ENCODE measurements at places on chromosomes 12 and 14. TPM values are rescaled to one million over a fixed set of nuclear protein-coding genes. Genes with fewer than 3 reads are reported as not detected.

GRCh38 chr14:58863661-58864345 lies 226.0 kb downstream of the DACT1 start:
- no peak overlapping the region for H3K27ac ChIP-seq
- no peak overlapping the region for H3K4me3 ChIP-seq
- no peaks in the 10 kb centered on the region for H3K27me3 ChIP-seq
- DNase-seq = no peak

- H3K27me3 ChIP-seq = no peaks in the 10 kb centered on the region
- peaks cover 8% of the 10 kb centered on the region for H3K36me3 ChIP-seq
- no peaks in the 10 kb centered on the region for H3K4me1 ChIP-seq
- no peak overlapping the region for H3K27ac ChIP-seq
- no peak overlapping the region for H3K4me3 ChIP-seq
Observed at GRCh38 chr14:32584079-32584478, 255.0 kb downstream of the AKAP6 start.

The NDUFA12 gene
- 127 TPM for total RNA-seq

GRCh38 chr12:132460571-132460970 lies 29.4 kb upstream of the FBRSL1 start:
- H3K4me1 ChIP-seq = peaks cover 11% of the 10 kb centered on the region
- H3K27ac ChIP-seq = no peak overlapping the region
- peaks cover 16% of the 10 kb centered on the region for H3K27me3 ChIP-seq
- DNase-seq = no peak

The TNS2 gene
- 14.2 TPM for total RNA-seq

DNA sequence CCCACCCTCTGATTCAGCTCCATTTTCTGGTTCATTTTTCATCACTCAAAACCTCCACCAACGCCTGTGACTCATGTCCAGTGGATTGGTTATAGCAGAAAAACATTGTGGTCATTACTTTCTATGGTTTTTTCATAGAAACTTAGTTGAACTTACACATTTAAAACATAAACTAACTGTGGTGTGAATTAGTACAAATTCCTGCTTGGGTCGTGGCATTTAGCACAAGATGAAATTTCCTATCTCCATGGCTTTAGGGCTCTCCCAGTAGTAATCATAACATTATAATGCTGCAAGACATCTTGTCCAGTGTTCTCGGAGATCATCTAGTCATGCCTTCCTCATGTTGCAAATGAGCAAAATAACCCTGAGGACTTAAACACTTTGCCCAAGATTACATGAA lies 7.1 kb downstream of the RNASE7 start:
- H3K27ac ChIP-seq = no peak overlapping the region
- H3K36me3 ChIP-seq = no peaks in the 10 kb centered on the region
- peaks cover 13% of the 10 kb centered on the region for H3K27me3 ChIP-seq

The ETNK1 gene
- 105 TPM for total RNA-seq

The NOVA1 gene
- total RNA-seq = 62.2 TPM

DNA sequence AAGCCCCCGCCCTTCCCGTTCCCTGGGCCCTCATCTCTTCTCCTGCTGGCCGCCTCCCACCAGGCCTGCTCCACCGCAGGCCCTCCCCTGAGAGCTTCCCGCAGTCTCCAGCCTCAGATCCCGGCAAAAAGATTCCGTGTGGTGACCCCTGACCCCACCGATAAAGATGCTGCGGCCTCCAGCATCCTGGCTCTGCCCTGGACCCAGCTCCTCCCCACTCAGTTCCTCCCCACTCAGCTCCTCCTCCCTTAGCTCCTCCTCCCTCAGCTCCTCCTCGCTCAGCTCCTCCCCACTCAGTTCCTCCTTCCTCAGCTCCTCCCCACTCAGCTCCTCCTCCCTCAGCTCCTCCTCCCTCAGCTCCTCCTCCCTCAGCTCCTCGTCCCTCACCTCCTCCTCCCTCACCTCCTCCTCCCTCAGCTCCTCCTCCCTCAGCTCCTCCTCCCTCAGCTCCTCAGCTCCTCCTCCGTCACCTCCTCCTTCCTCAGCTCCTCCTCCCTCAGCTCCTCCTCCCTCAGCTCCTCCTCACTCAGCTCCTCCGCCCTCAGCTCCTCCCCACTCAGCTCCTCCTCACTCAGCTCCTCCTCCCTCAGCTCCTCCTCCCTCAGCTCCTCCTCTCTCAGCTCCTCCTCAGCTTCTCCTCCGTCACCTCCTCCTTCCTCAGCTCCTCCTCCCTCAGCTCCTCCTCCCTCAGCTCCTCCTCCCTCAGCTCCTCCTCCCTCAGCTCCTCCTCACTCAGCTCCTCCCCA lies 17.0 kb downstream of the NOC4L start:
- no peak overlapping the region for H3K4me3 ChIP-seq
- no peaks in the 10 kb centered on the region for H3K36me3 ChIP-seq
- no peak overlapping the region for H3K27ac ChIP-seq
- no peak for DNase-seq
- H3K27me3 ChIP-seq = peaks cover 18% of the 10 kb centered on the region
- H3K4me1 ChIP-seq = no peaks in the 10 kb centered on the region

DNA sequence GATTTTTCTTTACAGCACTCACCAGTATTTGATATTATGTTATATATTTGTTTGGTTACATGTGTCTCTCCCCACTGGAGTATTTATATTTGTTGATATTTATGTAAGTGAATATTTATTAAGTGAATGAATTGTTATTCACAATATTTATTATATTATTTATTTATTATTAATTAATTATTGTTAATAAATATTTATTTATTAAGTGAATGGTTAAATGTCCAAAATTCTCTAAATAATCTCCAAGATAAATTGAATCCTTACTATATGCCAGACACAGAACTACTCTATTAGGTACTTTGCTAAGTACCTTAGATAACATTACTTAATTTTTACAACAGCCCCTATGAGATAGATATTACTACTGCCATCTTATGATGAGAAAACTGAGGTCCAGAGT lies 10.2 kb upstream of the CRY1 start:
- H3K4me1 ChIP-seq = no peaks in the 10 kb centered on the region
- H3K4me3 ChIP-seq = no peak overlapping the region

- H3K27me3 ChIP-seq = no peaks in the 10 kb centered on the region
- no peak overlapping the region for H3K4me3 ChIP-seq
- H3K4me1 ChIP-seq = peaks cover 46% of the 10 kb centered on the region
- no peak for DNase-seq
- H3K36me3 ChIP-seq = peaks cover 18% of the 10 kb centered on the region
Observed at GRCh38 chr14:68535404-68536017, 257.4 kb downstream of the ZFP36L1 start.

GRCh38 chr14:91283666-91284065 lies 39.2 kb upstream of the GPR68 start:
- H3K27ac ChIP-seq = no peak overlapping the region
- H3K4me1 ChIP-seq = no peaks in the 10 kb centered on the region
- no peak for DNase-seq

The LRP1 gene
- 61.8 TPM for total RNA-seq

- no peaks in the 10 kb centered on the region for H3K4me1 ChIP-seq
- DNase-seq = no peak
- no peak overlapping the region for H3K4me3 ChIP-seq
- peaks cover 13% of the 10 kb centered on the region for H3K36me3 ChIP-seq
- no peaks in the 10 kb centered on the region for H3K27me3 ChIP-seq
Observed at GRCh38 chr14:103463149-103463548, 59.5 kb downstream of the CKB start.

DNA sequence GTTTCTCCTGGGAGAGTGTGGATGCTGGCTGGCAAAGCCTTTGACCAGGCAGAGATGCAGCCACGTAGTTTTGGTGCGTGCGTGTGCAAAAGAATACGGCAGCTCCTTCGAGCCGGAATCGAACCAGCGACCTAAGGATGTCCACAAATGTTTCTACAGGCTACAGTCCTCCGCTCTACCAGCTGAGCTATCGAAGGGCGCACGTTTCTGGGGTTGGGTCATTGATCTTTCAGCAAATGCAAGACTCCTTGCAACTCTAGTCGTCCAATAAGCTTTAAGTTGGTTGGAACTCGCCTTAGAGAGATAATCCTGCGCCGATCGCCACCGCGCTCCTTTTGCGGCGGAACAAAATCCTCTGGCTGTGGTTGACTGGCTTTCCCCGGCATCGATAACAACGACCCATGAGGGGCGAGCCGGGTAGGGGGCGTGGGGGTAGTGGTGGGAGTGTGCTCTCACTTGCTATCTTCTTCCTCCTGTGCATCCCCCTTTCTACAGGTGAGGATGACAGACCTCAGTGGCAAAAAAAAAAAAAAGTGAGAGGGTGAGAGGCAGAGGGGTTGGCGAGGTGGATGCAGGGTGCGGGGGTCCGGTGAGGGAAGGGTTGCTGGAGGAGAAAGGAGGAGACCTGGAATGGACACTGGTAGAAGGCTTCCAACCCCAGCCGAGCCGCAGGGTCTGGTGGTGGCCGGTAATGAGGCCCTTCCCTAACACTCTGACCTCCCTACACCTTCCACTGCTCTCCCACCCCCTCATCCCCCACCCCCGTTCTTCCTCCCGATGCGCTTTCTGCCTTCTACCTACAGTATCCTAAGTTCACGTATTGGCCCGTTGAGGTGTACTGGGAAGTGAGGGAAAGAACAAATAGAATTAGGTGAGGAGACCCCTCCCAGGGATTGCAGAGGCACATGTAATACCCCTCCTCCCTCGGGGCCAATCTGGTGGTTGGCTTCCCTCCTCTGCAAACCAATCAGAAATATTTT lies 11.8 kb upstream of the OR6S1 start:
- H3K4me1 ChIP-seq = no peaks in the 10 kb centered on the region
- peak overlapping the region; percentile 31 for H3K4me3 ChIP-seq
- DNase-seq = peak; percentile 9
- H3K27me3 ChIP-seq = peaks cover 87% of the 10 kb centered on the region

The MYF6 gene
- not detected for total RNA-seq

DNA sequence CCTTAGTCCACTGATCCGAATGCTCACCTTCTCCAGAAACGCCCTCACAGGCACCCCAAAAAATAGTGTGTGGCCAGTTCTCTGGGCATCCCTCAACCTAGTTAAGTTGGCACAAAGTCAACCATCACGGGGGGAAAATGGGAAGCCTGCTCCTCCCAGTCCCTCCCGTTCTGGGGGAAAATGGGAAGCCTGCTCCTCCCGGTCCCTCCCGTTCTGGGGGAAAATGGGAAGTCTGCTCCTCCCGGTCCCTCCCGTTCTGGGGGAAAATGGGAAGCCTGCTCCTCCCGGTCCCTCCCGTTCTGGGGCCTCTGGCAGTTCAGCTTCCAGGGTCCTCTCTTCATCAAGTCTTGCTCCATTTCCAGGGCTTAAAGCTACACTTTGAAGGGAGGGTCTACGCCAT lies 106.1 kb downstream of the RIMBP2 start:
- H3K36me3 ChIP-seq = no peaks in the 10 kb centered on the region
- DNase-seq = no peak
- no peaks in the 10 kb centered on the region for H3K27me3 ChIP-seq
- no peak overlapping the region for H3K4me3 ChIP-seq
- no peak overlapping the region for H3K27ac ChIP-seq
- H3K4me1 ChIP-seq = peaks cover 13% of the 10 kb centered on the region

DNA sequence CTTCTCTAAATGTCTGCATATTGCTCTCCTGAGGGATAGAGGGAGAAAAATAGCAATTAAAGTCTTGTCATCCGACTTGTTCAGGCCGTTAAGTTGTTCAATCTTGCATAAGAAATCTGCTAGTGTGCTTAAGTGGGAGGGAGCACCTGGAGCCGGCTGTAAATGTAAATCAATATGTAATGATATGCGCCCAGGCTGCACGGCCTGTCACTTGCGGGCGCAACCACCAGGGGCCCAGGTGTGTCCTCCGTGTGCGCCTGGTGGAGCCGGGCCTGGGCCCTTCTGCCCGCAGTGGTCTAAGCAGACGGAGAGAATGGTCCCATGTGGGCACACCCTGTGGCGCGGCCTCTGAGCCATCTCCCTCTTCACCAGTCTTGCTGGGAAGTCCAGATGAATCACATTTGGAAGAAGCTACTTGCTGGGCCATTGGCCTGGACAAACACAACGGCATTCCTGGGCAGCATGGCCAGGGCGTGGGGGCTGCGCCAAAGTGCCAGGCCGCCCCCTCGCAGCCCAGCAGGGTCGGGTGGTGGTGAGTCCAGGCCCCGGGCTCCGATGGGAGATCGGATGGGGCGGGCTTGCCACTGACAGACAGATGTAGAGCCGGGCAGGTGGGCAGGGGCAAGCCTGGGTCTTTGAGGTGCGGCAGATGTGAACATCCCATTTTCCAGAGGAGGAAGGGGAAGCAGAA lies 193.3 kb upstream of the C14orf180 start:
- H3K36me3 ChIP-seq = no peaks in the 10 kb centered on the region
- no peak overlapping the region for H3K27ac ChIP-seq
- H3K27me3 ChIP-seq = peaks cover 2% of the 10 kb centered on the region
- H3K4me1 ChIP-seq = peaks cover 16% of the 10 kb centered on the region

The PTPRO gene
- total RNA-seq = 3.1 TPM

The KERA gene
- not detected for total RNA-seq

The GUCY2C gene
- not detected for total RNA-seq

DNA sequence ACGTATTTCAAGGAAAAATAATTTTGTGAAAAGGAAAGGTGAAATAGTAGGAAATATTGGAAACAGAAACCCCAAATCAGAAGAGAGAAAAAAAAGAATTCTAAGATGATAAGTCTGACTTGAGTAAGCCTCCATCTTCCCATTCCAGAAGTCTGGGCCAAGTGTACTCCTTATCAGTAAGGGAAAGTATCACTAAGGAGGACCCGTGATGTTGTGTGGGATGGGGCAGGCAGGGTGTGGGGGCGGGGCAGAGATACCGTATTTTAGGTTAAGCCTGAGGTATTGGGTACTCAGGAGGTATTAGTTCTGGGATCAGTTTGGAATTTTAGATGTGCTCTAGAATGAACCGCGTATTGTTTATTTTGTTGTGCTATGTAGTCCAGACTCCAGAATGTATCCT lies 33.8 kb upstream of the PSMA6 start:
- H3K27ac ChIP-seq = no peak overlapping the region
- DNase-seq = no peak
- H3K36me3 ChIP-seq = peaks cover 5% of the 10 kb centered on the region
- H3K4me1 ChIP-seq = no peaks in the 10 kb centered on the region
- H3K27me3 ChIP-seq = no peaks in the 10 kb centered on the region

The DAO gene
- total RNA-seq = not detected

GRCh38 chr14:81261176-81261575 lies 40.4 kb upstream of the GTF2A1 start:
- peaks cover 26% of the 10 kb centered on the region for H3K4me1 ChIP-seq
- H3K27me3 ChIP-seq = no peaks in the 10 kb centered on the region
- DNase-seq = no peak
- H3K4me3 ChIP-seq = no peak overlapping the region
- H3K27ac ChIP-seq = no peak overlapping the region
- peaks cover 4% of the 10 kb centered on the region for H3K36me3 ChIP-seq

- H3K4me1 ChIP-seq = peaks cover 7% of the 10 kb centered on the region
- DNase-seq = no peak
- no peak overlapping the region for H3K27ac ChIP-seq
- no peaks in the 10 kb centered on the region for H3K27me3 ChIP-seq
- H3K36me3 ChIP-seq = no peaks in the 10 kb centered on the region
Observed at GRCh38 chr14:72401632-72402376, 469.6 kb downstream of the RGS6 start.

The SIX6 gene
- not detected for total RNA-seq

The KRT73 gene
- not detected for total RNA-seq
